ENCODE measurements at places on chromosomes 4 and X. TPM values are rescaled to one million over a fixed set of nuclear protein-coding genes. Genes with fewer than 3 reads are reported as not detected.

APOOL gene
- total RNA-seq = 19.0 TPM

RNF212 gene
- 1.2 TPM for total RNA-seq

DNA sequence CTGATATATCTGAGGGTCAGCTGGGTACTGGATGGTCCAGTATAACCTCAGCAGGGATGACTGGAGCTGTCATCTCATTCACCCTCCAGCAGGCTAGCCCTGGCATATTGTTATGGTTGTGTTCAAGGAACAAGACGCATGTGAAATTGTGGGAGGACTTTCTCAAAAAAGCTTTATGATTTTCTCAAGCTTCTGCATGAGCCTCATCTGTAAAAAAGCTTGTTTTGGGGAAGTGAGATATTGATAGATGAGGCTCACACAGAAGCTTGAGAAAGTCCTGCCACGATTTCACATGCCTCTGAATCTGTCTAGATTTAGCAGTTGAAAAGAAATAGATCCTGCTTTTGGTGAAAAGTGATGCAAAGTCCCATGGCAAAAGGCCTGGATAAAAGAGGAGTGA lies 93.4 kb downstream of the SPCS3 start:
- DNase-seq = no peak

DNA sequence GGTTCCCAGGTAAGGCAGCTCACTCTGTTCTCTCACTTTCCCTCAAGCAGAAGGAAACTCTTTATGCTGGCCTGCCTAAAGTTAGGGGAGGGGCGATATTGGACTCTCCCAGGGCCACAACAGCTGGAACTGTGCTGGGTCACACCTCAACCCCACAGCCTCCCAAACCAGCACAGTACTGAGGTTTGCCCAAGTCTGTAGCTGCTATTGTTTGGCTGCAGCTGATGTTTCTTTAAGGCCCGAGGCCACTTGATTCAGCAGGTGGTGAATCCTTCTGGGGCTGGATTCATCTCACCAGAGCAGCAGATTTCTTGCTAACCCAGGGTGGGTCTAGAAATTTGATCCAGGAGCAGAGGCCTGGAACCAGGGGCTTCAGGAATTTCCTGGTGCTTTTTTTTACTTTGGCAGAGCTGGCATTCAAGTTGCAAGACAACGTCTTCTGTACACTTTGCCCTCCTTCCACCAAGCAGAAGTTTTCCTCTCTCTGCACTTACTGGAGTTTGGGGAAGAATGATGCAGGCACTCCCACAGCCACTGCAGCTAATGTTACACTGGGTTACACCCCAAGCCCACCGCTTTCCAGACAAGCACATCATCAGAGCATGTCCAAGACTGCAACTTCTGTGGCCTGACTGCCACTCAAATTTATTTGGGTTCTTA lies 544.7 kb upstream of the NDST4 start:
- DNase-seq = no peak

- DNase-seq = no peak
These were observed 94.9 kb upstream of the PJA1 start for GRCh38 chrX:69260169-69260568.

GRCh38 chr4:77501240-77501639 lies 104.4 kb upstream of the CXCL13 start:
- no peak for DNase-seq
